ENCODE measurements at places on chromosomes 3 and 15.

DNA sequence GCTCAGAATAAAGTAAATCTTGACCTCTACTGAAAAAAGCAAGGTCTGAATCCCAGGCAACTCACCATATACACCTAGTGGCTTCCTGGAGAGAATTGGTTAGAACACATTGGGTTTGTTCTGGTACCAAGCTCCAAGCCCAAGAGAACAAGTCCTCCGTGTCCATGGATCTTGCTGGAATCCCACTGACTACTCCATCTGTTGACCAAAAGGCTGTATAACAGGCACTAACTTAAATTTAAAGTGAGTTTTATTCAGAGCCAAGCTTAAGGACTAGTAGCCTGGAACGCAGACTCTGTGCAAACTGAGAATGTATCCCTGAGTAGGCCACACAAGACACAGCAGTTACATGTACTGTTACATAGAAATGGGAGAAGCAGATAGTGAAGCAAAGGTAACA, 342.1 kb upstream of the LRRC3B start:
- no peak for DNase-seq

DNA sequence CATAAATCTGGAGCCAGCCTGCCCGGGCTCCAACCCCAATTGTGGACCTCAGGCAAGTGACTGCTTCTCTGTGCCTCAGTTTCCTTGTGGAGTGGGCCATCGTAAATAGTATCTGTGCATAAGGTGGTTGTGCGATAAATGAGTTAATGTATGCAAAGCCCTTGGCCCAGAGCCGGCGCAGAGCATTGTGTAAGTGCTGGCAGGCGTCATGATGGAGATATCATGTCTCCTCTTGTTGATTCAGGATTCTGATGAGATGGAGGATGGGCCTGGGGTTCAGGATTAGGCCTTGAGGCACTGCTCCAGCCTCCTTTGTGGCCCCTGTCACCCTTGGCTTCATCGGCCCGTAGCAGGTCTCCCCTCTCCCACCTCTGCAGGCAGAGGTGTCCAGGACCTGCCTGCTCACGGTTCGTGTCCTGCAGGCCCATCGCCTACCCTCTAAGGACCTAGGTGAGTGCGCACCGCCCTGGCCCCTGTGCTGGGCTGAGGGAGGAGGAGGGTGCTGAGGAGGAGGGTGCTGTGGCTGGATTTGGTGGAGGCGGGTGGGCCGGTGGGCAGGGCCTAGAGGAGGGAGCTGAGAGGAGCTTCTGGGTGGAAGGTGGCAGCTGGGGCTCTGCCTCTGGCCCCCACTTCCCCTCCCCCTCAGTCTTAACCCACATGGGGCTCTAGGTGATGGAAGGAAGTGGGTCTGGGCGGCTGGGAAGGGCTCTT, 1.3 kb downstream of the PLA2G4B start:
- DNase-seq: no peak

GRCh38 chr15:52111517-52112202, 915 bp downstream of the BCL2L10 start:
- no peak for DNase-seq

DNA sequence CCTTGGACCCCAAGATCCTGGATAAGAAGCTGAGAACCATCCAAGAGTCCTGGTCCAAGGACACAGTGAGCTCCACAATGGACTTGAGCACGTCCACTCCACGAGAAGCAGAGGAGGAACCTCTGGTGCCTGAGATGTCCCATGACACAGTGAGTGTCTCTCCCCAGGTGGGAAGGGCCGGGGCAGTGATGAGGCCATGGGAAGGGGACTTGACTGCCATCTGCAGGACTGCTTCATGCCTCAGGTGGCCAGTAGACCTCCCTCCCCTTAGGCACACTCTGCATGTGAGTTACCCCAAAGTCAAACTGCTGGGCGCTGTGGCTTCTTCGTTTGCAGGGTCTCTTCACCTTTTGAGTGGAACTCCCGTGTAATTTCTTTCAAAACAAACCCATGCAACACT, 59.7 kb downstream of the CCDC33 start:
- no peak for DNase-seq

GRCh38 chr15:74592222-74592621, 23.4 kb upstream of the CLK3 start:
- DNase-seq: no peak

DNA sequence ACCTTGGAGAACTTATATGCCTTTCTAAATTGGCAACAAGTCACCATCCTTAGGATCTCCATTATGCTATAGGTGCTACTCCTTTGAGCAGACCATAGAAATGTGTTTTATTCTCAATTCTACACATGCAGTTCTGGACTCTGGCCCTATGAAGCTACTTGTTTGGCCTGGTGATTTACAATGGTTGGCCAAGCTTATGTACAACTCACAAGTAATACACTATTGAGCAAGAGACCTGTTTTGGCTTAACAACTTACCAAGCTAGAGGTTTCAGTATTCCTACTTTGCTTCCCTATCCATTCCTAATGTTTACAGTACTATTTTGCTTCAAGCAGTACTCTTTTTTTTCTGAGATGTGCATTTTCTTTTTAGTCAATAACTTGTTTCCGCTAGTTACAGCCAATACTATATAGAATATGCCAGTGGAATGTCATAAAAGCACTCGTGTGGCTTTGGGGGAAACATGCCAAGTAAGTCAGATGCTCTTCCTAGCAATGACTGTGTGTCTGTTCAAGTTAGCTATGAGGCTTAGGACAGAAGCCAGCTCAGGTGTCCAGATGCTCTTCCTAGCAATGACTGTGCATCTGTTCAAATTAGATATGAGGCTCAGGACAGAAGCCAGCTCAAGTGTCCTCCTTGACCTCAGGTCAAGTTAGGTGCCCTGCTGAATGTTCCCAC, 174.9 kb upstream of the SEMA6D start:
- no peak for DNase-seq

DNA sequence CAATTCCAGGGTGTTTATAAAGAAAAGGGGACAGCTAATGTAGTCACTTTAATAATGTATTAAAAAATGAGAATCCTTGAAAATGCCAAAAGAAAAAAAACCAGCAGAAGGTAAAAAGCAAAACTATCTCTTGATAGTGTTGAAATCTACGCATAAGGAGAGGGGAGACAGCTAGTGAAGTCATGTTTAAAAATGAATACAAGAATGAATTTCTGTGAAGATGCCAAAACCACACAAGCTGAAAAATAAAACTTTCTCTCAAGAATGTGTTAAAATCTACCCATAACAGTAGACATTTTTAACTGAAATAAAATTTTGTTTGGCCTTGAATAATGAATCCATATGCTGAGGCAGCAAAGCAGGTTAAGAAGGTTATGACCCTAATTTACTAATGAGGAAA, 42.2 kb upstream of the TMEM108 start:
- no peak for DNase-seq

- DNase-seq: no peak
Observed at GRCh38 chr3:52277071-52277964, 1.1 kb downstream of the WDR82 start.

DNA sequence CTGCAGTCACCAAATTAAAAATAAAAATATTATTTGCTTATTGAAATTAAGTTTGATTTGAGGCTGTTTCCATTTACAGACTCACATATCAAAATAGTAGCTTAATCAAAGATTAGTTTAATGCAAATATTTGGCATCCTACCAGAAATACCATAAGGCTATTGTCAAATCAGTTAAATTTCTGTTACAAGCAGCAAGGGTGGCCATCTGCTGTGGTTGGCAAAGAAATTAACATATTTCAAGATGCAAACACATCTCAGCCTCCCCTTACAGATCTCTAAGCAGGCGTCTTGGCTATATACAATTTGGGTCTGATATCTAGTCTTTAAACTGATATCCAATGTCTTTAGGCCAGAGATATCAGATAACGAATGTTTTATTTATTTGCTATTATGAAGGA, 83.2 kb upstream of the NEDD4 start:
- DNase-seq: no peak

DNA sequence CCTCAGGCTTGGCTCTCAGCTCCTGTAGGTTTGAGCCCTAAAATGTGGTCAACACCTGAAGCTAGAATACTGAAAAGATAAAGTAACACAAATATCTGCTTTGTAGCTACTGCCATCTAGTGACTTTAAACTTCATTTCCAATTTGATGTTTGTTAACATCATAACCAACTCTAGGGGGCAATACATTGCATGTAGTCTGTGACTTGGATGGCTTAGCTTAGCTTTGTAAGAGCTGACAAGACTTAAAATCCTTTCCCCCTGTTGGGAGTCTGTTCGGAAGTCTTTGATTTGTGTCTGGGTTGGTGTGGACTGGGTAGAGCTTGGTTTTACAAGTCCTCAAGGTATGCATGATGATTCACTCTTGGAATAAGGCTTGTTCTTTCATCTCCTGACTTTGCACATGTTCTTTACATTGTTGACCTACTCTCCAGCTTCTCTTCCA, 51.7 kb downstream of the SCN11A start:
- peak; percentile 31 for DNase-seq

DNA sequence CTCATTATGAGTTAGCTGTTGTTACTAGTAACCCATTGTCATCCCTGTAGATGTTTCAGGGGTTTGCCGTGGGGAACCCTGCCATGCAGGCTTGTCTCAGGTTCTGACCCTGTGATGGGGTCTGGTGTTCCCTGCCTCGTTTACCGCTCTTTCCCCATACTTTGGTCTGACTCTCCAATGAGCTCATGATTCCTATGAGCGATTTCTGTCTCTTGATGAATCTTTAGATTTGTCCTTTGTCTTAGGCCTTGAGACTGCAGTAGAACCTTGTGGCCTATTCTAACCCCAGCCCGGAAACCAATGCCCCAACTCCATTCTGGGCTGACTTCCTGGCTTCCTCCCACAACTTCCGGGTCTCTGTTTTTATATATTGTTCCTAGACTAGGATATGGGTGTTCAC, 11.3 kb upstream of the IQGAP1 start:
- DNase-seq: no peak

GRCh38 chr3:122246199-122246598, 62.7 kb downstream of the CASR start:
- no peak for DNase-seq

- DNase-seq: no peak
Observed at GRCh38 chr3:66303491-66303901, 82.7 kb downstream of the SLC25A26 start.

- DNase-seq: no peak
Observed at GRCh38 chr3:9119331-9119730, 130.1 kb downstream of the SRGAP3 start.

DNA sequence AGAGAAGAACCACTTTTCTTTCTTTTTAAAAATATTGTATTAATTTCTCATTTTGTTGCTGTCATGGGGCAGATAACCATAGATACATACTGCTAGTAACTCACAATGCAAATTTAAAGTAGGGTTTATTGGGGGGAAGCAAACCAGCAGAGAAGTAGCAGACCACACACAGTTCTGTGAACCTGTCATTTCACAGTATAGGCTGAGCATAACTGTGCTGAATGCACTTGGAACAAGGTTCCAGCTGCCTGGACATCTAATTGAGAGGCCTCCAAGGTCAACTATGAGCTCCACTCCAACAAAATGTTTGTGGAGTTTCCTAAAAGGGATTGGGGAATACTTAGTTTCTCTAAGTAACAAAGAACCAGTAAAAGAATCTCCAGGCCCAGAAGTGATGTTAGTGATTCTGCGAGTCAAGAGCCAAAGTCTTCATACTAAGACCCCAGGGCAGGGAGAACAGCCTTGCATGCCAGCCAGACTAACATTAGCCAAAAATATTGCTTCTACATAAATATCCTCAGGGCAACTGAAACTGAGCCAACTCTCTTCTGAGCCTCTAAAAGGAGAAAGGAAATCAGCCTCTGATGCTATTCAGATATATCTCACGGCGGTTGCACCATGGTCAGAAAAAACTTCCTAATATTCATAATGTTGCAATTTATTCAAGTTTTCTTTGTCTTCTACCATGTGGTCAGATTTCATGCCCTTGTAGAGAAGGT, 856.4 kb upstream of the ALCAM start:
- no peak for DNase-seq

GRCh38 chr15:25251700-25252390, 187.0 kb downstream of the UBE3A start:
- DNase-seq: no peak

- no peak for DNase-seq
Observed at GRCh38 chr3:108053067-108053466, 37.8 kb downstream of the CD47 start.

DNA sequence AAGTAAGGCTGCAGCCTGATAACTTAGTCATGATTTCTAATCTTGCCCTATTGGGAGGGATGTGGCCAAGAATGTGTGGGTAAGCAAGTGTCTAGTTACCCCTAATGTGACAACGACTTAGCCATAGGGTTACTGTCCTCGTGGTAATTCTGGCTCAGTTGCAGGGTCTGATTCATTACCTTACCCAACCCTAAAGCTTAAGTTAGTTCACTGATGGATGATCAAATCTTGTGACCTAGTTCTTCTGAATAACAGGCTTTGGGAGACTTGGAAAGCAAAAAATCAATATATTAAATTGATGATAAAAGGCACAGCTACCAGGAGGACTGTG, 1.6 kb upstream of the INTS14 start:
- DNase-seq: no peak

DNA sequence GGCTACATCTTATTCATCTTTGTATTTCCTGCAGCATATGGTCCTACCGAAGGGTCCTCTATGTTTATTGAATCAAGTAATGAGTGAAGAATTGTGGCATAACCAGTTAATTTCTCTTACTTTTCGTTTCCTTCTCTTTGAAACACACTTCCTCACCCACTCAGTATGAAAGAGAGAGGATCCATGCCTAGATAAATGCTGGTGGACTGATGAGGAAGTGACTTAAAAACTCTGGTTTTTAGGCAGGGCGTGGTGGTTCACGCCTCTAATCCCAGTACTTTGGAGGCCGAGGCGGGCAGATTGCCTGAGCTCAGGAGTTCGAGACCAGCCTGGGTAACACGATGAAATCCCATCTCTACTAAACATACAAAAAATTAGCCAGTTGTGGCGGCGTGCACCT, 2.2 kb upstream of the MB21D2 start:
- no peak for DNase-seq

DNA sequence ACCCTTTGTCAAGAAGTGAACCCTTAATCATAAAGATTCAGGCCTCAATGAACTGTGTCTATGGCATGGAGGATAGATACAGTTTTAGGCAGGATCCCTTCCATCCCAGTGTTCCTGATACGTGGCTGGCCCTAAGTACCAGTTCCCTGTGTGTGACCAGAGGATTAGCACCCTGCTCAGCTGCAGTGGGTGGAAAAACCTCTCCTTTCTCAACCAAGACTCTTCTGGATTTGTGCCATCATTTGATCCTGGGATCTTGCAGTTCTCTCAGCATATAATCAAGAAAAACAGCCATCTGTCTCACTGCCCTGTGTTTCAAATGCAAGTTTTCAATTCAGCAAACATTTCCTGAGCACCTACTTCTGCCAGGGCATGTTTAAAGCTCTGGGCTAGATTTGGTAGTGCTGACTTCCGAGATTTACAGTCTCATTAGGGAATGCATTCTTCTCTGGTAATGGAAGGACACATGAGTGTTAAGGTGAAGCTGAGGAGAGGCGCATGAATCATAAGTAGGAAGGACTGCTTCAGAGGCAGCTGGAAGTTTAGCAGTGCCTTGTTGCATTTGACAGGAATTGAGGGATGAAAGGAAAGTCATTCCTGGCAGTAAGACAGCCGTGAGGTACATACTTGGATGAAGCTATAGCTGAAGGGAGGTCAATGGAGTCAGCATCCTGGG, 388.3 kb downstream of the MFSD1 start:
- no peak for DNase-seq
